ENCODE measurements at places on chromosomes 5 and 9.

GRCh38 chr5:103973669-103974068 is 411.1 kb upstream of the NUDT12 start:
- no peak for DNase-seq

DNA sequence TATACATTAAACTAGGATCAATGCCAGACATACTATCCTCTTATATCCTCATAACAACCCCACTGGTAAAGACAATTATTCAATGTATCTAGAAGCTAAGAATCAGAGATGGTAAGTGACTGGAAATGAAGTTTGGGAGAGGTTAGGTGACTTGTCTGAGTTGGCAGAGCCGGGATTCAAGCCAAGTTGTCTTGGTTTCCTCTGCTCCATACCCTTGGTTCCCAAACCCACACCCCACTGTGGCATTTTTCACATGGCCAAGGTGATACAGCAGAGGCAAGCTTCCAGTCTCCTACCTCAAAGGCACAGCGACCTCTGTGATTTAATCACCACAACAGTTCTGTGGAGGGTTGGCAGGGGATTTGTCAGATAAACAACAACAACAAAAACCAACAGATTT is 34.7 kb upstream of the ADRB2 start:
- DNase-seq: no peak

- no peak for DNase-seq
Measured at GRCh38 chr5:79022771-79023170, 37.7 kb upstream of the ARSB start.

DNA sequence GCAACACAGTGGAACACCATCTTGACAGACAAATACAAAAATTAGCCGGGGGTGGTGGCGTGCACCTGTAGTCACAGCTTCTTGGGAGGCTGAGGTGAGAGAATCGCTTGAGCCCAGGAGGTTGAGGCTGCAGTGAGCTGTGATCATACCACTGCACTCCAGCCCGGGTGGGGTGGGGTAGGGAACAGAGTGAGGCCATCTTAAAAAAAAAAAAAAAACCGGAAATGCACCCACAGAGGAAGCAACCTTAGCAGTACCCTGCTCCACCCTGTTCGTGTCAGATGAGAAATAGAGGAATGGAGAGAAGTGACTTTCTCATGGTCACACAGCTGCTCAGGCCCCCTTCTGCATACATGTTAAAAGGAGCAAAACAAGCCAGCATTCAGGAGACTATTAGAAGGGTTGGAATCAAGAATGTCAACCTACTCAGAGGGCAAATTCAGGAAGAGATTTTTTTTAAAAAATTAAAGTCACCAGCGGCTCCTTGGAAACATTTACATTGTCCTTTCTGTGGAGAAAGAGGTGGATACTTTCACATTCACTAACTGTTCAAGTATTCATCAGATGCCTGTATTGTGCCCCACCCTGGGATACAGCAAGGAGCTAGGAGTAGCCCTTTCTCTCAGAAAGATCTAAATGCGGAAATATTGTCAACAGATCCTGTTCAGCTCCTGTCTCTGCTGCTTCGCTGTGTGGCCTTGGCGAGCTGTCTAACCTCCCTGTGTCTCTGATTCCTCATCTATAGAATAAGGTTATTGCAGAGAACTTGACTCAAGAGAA is 41.0 kb downstream of the CYFIP2 start:
- no peak for DNase-seq

DNA sequence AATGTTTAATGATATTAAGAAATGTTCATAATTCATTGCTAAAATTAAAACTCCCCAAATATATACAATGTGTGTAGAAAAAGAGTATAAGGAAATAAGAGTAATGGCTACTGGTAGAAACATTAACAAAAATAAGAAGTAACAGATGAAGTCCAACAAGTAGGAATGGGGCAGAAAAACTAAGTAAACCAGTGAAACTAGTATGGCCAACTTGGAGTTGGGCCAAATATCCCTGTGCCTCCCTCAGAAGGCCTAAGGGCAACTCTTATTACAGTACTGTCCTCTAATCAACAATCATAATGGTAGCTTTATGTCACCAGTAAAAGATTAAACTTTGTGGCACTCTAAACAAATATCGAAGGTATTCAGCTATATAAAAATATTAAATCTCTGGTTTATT is 93.5 kb downstream of the SSBP2 start:
- DNase-seq: peak; percentile 12

DNA sequence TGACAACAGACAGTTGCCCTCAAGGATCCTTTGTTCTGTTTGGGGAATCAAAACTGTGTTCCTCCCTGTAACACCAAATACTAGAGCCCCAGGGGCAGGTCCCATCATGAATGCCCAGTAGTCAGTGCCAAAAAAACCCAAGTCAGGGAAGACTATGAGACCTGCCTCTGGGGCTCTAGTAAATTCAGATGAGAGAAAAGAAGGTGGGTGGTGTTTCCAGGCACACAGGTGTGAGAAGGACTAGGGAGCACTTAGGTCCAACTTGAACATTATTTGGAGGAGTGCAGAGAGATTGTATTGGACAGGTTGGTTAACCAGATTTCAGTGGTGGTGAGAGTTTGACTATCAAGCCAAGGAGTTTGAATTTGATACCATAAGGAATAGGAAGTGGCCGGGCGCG is 52.0 kb downstream of the SLC22A5 start:
- no peak for DNase-seq
